Fibroblast of skin of right quadriceps (primary cell): ENCODE measurements at places on chromosomes 5 and 9.
A peak's percentile ranks its signal among the peaks of the same experiment; 100 is the strongest.

DNA sequence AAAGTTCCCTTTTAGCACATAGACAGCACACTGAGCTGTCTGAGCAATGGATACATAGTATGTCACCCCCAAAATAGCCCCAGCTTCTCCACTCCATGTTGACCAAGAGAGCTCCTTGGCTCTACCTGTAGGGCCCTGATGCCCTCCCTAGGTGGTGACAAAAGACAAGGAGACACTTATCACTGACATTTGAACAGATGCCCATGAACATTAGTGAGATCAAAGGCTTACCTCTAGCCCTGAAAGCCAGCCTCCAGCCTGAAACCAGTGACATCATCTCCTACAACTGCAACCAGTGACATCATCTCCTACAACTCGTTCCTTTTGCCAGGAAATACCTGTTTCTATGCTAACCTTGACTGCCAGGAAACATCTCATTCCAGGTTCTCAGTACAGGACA, 122.7 kb downstream of the FSTL4 start:
- no peak for DNase-seq

GRCh38 chr5:123289210-123289609, 134.0 kb downstream of the CEP120 start:
- DNase-seq, result no peak

GRCh38 chr5:35788724-35789123, 68.0 kb upstream of the IL7R start:
- DNase-seq, result no peak

DNA sequence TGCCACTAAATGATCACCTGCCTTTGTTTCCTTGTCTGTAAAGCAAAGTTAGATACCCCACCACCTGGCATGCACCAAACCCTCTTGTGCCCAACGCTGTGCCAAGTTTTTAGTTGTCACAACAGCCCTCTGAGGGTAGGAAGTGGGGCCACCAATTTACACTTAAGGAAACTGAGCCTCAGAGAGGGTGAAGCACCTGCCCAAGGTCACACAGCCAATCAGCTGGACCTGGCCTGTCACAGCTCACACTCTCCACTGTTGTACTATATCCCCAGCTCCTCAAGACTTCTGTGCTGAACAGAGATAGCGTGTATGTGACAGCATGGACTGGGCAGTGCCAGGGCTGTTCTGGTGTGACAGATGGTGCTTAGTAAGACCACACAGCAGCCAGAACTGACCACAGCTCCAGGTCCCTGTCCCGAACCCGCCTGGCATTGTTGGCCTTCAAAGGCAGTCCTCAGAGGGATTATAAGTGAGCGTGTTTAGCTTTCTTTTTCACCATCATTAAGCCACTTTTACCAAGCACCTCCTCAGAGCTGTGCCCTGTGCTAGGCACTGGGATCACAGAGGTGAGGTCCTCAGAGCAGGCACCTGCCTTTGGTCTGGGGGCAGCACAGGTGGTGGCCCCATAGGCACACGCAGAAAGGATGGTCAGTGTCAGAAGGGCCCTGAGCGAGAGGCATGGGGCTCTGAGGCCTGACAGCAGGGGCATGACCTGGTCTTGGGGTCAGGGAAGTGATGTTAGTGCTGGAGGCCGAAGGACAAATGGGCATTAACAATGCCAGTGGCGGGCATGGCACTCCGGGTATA, 71.1 kb downstream of the COL27A1 start:
- no peak for DNase-seq

DNA sequence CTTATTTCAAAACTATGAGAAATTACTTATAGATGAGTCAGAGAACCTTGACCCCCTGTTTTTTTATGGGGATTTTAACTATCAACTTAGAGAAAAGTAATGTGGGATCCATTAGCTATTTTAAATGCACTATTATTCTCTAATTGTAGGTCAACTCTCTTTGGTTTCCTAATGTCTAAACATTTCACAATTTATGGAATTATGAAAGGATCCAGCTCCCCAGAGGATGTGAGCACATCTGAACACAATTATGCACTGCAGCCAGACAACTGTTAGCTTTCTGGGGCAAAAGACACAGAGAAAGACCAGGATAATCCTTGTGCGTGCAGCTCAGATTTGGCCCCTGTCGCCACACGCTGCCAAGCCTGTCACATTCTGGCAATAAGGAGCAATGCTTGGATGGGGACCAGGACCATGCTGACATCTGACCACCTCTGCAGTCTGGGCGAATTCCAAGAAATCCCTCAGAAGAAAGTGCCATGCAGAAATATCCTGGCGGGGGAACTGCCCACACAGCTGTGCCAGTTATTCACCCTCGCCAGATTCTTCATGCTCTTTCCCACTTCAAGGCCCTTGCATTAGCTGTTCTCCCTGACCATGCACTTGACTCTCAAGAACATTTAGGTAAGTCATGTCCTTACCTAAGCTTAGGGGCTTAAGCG, 22.2 kb upstream of the CMBL start:
- DNase-seq, result peak; percentile 94

GRCh38 chr9:34311499-34312185, 17.4 kb downstream of the KIF24 start:
- DNase-seq, result no peak

GRCh38 chr9:38697776-38698300, 22.1 kb downstream of the FAM240B start:
- no peak for DNase-seq

DNA sequence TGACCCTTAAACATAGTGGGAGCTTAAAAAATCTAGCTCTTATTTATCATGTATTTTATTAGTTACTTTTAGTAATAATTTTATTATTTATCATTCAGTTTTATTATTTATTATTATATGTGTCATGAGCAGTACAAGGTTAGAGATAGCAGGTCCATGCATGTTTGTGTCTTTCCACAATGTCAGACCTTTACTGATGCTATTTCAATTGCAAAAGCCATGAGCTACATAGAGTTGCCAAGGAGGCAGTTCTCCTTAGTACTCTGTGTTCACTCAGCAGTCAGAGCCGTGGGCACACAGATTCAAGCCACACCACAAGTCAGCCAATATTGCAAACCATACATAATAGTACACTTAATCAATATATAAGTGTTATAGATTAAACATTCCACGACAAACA, 157.9 kb upstream of the NTRK2 start:
- no peak for DNase-seq

DNA sequence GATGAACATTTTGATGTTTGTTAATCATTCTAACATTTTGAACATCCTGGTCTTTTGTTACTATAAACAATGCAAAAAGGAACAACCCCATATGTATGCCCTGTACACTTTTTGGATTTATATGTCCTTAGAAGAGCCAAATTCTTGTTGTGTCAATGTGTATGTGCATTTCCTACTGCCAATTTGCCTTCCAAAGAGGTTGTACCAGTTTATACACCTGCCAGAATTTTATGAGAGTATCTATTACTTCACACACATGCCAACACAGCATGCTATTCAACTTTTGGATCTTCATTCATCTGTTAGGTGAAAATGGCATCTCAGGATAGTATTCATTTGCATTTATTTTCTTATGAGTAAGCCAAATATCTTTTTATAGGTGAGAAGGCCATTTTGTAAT, 162.0 kb upstream of the SEMA6A start:
- DNase-seq, result no peak

DNA sequence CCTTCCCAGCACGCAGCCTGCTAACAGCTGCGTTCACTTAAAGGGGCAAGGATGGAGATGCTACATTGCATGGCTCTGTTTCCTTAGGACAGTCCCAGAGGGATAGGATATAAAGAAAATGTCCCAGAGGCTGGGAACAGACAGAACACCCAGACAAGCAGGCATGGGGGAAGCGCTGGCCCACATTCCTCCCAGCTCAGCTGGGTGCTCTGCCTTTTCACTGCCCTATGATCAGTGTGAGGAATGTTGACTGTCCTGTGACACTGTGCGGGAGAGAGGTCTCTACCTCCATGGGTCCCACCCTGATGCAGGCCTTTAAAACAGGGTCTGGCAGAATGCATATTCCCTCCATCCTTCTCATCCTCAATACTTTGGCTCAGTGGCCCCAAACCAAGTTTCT, 459.4 kb upstream of the DMAC1 start:
- no peak for DNase-seq

DNA sequence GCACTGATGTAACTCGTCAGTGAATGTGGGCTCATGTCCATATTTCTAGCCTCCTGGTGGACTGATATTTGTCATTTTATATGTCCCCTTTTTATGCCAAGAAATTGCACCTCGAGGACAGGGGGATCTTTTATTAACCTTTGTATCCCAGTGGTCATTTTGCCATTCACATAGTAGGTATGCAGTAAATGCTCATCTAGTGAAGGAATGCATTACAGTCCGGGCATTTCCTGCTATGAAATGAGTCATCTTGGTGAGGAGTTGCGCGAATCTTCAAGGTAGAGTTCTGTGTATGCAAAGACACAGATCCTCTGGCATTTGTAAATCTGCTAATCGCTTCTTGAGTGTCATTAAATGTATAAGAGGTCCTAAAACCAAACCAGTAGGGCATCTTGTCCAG, 755.5 kb upstream of the ADAMTS16 start:
- peak; percentile 26 for DNase-seq

DNA sequence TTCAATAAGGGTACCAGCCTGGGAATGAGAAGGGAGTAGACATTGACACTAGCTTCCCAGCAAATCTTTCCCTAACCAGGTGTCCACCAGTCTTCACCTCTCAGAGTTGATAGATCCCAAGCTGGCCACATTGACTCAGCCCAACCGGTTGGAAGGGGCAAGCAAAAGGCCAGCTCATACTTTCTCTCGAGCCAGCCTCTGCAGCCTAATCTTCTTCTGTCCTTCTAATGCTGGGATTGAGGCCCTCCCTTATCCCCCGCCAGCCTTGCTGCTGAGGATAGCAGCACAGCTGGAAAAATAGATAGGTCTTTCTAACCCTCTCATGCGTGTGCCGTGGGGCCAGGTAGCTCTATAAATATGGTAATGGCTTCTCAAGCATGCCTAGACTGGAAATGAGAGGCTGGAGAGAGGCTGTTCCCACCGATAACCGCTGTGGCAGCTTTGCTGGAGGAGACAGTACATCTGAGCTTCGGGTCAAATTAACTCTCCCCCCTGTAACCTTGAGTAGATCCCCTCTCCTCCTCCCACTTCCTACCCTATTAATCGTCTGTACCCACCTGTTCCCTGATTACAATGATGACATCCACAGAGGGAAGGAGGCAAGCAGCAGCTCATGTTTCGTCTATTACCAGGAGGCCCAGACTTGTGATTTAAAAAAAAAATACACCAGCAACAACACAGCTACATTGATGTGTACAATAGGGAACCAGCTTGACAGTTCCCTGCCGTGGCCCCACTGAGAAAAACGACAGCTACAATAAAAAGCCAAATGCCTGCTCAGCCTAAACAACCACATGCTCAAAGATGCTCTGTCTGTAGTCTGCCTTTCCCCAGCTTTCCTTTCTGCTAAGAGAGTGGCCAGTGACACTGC, 219.9 kb upstream of the BRINP1 start:
- no peak for DNase-seq

GRCh38 chr9:118094387-118094786, 390.2 kb downstream of the TLR4 start:
- no peak for DNase-seq

- DNase-seq, result no peak
Measured at GRCh38 chr5:65818592-65818991, 96.6 kb downstream of the NLN start.

GRCh38 chr5:148799737-148800527, 26.5 kb upstream of the ADRB2 start:
- no peak for DNase-seq

- DNase-seq, result peak; percentile 84
Measured at GRCh38 chr5:174045470-174046025, at the start of gene NSG2. TSS of gene NSG2 (plus strand) at chr5:174045706. CDS start at chr5:174046756, 1,050 bp downstream.

DNA sequence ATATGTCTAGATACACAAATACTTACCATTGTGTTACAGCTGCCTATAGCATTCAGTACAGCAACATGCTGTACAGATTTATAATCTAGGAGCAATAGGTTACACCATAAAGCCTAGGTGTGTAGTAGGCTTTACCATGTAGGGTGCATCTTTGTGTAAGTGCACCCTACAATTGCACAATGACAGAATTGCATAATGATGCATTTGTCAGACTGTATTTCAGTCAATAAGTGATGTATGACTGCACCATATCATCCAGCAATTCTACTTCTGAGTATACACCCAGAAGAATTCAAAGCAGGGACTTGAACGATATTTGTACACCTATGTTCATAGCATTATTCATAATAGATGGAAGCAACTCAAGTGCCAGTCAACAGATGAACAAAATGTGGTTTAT, 100.4 kb upstream of the SLC44A1 start:
- no peak for DNase-seq

GRCh38 chr5:107235167-107235566, 435.6 kb downstream of the EFNA5 start:
- DNase-seq, result no peak

DNA sequence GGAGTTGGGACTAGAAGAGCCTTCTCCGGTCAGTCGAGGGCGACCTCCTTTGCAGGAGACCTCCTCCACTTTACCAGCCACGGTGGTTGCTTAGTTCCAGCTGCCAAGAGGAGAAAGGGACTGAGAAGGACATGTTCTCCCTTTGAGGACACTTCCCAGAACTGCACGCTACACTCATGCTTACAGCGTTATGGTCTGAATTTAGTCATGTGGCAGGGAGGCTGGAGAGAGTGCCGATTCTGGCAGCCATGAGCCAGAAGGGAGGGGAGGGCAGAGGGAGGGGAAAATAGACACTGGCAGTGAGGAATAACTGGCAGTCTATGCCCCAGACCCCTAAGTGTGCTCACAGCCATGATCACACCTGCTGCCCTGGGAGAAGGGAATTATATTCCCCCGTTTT, 47.8 kb downstream of the TSPAN17 start:
- no peak for DNase-seq

GRCh38 chr5:173458828-173459609, 130.8 kb upstream of the STC2 start:
- DNase-seq, result peak; percentile 57

DNA sequence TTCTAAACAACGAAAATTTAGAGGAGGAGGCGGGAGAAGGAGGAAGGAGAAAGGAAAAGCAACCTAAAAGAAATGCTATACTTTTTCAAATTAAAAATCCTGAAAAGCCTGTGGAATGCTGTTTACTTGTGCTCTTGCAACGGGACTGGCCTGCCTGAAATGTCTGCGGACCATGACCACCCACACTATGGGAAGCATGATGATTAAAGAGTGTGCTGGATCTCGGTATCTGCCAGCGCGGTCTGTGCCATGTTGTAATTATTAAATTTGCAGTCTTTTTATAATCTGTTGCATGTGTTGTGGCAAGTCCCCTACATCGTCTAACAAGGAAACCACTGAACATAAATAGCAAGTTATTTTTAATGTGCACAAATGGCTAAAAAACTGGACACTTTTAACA, 111.4 kb downstream of the FANCC start:
- peak; percentile 77 for DNase-seq

GRCh38 chr9:35797311-35798109, 6.1 kb downstream of the NPR2 start:
- DNase-seq, result no peak

GRCh38 chr9:4301296-4301695, 1.4 kb upstream of the GLIS3 start:
- peak; percentile 89 for DNase-seq

DNA sequence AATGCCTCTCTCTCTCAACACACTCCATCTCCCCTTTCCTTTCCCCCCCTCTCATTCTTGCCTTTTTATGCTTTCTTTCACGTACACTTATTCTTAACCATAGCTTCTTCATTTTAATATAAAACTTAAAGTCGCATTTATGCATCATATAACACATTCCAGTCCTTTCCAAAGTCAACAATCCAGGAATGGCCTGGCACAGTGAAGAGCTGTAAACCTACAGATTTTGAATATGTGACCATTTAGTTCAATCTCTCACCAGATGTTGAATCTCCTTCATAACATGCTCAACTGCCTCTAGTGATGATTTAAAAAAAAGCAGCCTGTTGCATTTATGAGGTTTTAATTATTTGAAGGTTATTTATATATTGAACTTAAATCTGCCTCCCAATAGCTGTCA, 186.2 kb upstream of the GRAMD2B start:
- DNase-seq, result no peak
